ENCODE measurements at places on chromosomes 2 and 18.

GRCh38 chr2:74387346-74387745, 7.2 kb upstream of the DCTN1 start:
- no peak for DNase-seq
- no peaks in the 10 kb centered on the region for H3K27me3 ChIP-seq
- no peak overlapping the region for H3K27ac ChIP-seq
- no peak overlapping the region for H3K4me3 ChIP-seq
- H3K4me1 ChIP-seq = peaks cover 5% of the 10 kb centered on the region

DNA sequence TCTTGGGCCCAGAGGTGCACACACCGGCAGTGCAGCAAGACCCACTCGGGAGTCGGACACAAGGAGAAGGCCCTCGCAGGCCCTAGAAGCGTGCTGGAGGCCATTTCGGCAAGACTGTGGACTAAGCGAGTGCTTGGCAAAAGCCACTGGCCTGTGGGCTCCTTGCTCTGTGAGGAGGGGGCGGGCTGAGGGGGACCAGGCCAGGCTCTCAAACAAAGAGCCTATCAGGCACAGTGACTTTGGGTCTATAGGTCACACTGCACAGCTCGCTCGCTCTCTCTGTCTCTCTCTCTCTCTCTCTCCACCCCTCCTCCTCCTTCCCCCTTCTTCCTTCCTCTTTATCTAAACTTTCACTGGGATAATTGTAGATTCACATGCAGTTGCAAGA, 23.6 kb upstream of the ZCCHC2 start:
- no peaks in the 10 kb centered on the region for H3K4me1 ChIP-seq
- H3K4me3 ChIP-seq = no peak overlapping the region
- no peak for DNase-seq
- H3K27ac ChIP-seq = no peak overlapping the region

DNA sequence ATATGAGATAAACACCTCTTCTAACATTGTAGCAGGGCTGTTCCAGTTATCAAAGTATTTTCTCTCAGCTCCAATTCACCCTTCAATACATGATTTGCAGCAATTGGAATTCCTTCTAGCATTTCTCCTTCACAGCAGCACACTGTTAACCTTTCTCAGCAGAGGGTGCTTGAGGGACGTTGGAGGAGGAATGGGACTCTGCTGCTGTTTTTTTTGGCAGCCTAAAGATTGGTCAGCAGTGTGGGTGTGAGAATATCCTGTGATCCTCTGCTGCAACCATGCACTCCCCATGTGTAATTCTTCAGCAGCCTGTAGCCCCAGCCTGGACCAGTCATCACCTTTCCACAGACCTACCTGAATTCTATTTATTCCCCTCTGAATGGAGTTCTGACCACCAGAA, 1708.9 kb upstream of the CELF4 start:
- no peak overlapping the region for H3K27ac ChIP-seq
- H3K27me3 ChIP-seq = no peaks in the 10 kb centered on the region
- no peak overlapping the region for H3K4me3 ChIP-seq
- DNase-seq = no peak

- peaks cover 34% of the 10 kb centered on the region for H3K4me1 ChIP-seq
- H3K27ac ChIP-seq = no peak overlapping the region
- peaks cover 15% of the 10 kb centered on the region for H3K27me3 ChIP-seq
- DNase-seq = no peak
Measured at GRCh38 chr2:237603718-237604362, 13.3 kb upstream of the RAB17 start.

DNA sequence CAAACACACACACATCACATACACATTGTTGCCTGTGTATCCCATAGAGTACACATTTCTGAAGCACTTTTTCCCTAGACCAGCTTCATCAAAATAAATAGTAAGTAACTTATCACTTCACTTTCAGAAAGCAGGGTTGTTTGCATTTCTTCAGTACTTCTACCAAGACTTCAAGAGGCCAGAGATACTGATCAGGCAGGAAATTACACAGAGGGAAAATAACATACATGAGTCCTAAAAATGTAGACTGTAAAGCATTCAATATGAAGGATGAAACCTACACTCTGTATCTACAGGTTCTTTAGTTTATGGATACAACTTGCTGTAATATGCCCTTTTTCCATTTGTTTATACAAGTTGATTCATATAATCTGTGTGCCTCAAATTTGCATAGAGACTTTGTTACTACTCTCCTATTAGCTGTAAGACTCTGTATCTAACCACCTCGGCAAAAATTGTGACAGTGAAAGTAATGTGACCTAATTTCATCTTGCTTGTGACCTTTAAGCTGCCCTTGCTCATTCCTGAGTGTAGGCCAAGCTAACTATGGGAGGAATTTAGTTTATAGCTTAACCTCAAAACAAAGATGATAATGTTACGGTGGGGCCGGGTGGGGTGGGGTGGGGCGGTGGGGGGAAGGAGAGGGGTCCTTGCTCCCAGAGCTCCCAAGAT, 228.9 kb upstream of the SPOPL start:
- no peaks in the 10 kb centered on the region for H3K36me3 ChIP-seq
- no peak overlapping the region for H3K4me3 ChIP-seq
- peak overlapping the region; percentile 19 for H3K27ac ChIP-seq
- H3K27me3 ChIP-seq = no peaks in the 10 kb centered on the region
- H3K4me1 ChIP-seq = peaks cover 40% of the 10 kb centered on the region
- no peak for DNase-seq

DNA sequence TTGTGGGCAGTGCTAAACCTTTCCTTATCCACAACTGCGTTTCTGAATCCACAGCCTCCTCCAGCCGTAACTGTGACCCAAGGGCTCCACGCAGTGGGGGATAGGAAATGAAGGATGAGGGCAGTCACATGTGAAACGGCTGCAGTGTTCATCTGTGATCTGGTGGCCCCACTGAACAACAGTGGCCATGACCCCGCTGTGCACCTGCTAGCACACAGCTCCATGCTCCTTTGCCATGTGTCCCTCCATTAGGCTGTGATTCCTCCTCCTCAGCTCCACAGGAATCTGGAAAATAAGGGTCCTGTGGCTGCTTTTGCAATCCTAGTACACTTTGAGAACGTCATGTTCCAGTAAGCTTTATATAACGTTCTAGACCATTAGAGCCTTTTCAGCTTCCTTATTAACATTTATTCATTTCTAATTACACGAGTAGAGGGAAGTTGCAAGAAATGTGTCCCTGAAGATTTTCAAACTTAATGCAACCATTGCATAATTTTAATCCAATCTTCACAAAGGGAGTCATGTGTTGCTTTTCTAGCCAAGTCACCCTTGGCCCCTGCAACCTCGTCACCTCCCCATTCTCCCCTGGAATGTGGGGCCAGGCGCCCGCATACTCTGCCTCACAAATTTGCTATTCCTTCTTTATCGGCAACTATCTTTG, 7.1 kb upstream of the NAPG start:
- peaks cover 37% of the 10 kb centered on the region for H3K4me1 ChIP-seq
- no peaks in the 10 kb centered on the region for H3K27me3 ChIP-seq
- peak overlapping the region; percentile 11 for H3K27ac ChIP-seq
- H3K4me3 ChIP-seq = no peak overlapping the region
- no peak for DNase-seq

DNA sequence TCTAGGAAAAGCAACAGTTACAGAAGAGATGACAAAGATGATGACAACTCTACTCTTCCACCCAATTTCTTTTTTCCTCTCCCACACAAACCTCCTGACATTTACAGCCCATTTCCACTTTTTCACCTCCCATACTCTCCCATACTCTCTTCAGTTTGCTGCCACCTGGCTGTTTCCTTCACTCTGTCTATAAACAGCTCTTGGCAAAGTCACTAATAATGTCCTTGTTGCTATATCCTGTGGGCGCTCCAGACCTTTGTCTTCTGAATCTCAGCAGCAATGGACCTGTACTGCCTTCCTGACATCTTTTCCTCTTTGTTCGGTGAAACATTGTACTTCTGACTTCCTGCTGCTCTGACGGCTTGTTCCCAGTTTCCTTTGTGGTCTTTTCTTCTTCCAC, 60.7 kb upstream of the CAVIN2 start:
- H3K4me1 ChIP-seq = peaks cover 5% of the 10 kb centered on the region
- H3K36me3 ChIP-seq = no peaks in the 10 kb centered on the region
- DNase-seq = no peak
- H3K27ac ChIP-seq = no peak overlapping the region

DNA sequence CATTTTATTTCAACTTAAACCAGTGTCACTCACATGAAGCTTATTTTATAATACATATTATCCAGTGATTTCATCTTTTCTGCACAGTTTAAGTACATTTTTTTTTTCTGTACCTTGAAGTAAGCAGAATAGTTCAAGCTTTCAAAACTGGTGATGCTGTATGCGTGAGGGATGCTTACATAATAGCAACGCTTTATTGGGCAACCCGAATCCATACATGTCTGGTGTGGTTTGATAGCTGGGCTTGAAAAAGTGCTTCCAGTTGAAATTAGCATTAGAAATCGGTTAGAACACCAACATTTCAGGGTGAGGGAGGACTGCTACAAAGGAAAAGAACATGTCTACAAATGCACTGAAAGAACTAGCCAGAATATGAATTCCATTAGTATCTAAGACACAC, 117.4 kb downstream of the MBP start:
- no peak for DNase-seq
- peaks cover 6% of the 10 kb centered on the region for H3K4me1 ChIP-seq
- no peak overlapping the region for H3K4me3 ChIP-seq

DNA sequence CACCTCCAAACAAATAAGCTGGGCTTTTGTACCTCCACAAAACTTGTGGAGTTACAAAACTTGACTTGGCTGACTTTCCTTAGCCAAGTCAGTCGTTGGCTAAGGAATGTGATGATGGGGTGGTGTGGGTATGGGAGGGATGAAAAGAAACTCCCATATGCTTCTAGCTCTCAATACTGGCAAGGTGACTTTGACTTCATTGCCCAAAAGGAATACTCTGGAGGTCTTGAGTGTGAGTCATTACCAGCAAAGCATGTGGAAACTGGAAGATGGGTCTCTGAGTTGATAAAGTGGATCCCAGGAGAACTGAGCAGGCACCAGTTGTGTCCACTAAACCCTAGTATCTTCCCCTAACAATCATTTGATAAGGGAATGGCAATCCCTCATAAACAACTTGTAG, 226.7 kb downstream of the GULP1 start:
- no peaks in the 10 kb centered on the region for H3K27me3 ChIP-seq
- H3K27ac ChIP-seq = peak overlapping the region; percentile 88
- no peak overlapping the region for H3K4me3 ChIP-seq

DNA sequence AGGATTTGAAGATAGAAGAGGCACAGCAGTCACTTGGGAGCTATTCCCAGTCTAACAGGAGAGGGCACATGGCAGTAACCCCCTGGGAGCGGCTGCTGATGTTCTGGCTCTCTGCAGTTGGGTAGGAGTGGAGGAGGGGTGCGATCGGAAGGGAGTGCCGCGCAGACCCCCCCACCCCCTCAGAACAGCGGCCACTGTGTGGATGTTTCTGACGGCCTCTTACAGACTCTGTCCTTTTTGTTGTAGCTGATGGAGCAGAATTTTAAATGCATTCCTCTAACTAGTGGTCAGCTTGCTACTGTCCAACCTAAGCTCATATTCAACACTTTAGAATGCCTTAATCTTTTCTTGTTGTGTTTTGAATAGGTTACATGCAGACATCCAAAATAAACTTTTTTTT, 127.9 kb downstream of the AGAP1 start:
- no peak overlapping the region for H3K4me3 ChIP-seq
- H3K36me3 ChIP-seq = peaks cover 2% of the 10 kb centered on the region
- no peak overlapping the region for H3K27ac ChIP-seq
- H3K27me3 ChIP-seq = no peaks in the 10 kb centered on the region
- no peak for DNase-seq

DNA sequence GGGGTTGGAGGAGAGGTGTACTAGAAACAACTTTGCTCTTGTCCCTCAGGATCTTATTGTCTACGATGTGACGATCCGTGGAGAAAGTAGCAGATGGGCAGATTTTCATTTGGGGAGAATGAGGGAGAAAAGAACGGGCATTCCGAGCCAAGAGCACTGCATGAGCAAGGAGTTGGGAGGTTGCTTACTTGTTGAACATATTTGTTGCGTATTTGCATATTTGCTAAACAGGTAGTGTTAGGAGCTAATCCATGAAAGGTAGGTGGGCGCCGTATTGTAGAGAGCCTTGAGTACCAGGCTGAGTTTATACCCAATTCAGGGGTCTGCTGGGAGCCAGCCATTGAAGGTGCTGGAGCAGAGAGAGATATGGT, 490 bp downstream of the BCS1L start:
- peak overlapping the region; percentile 91 for H3K27ac ChIP-seq
- peak overlapping the region; percentile 95 for H3K4me3 ChIP-seq
- peaks cover 6% of the 10 kb centered on the region for H3K36me3 ChIP-seq
- peaks cover 17% of the 10 kb centered on the region for H3K4me1 ChIP-seq
- no peaks in the 10 kb centered on the region for H3K27me3 ChIP-seq

GRCh38 chr2:232776435-232776834, at the start of gene KCNJ13:
TSS of gene KCNJ13 (minus strand) at chr2:232776565. CDS start at chr2:232771362, 5,203 bp downstream.
- peaks cover 6% of the 10 kb centered on the region for H3K36me3 ChIP-seq
- peak within 1 kb of the TSS; percentile 22 for H3K4me3 ChIP-seq
- H3K27ac ChIP-seq = peak within 1 kb of the TSS; percentile 91
- DNase-seq = no peak
- no peaks in the 10 kb centered on the region for H3K27me3 ChIP-seq

GRCh38 chr2:234808907-234809306, 142.9 kb upstream of the SH3BP4 start:
- H3K4me3 ChIP-seq = no peak overlapping the region
- peaks cover 4% of the 10 kb centered on the region for H3K36me3 ChIP-seq
- H3K4me1 ChIP-seq = peaks cover 19% of the 10 kb centered on the region
- peaks cover 22% of the 10 kb centered on the region for H3K27me3 ChIP-seq
- no peak overlapping the region for H3K27ac ChIP-seq

DNA sequence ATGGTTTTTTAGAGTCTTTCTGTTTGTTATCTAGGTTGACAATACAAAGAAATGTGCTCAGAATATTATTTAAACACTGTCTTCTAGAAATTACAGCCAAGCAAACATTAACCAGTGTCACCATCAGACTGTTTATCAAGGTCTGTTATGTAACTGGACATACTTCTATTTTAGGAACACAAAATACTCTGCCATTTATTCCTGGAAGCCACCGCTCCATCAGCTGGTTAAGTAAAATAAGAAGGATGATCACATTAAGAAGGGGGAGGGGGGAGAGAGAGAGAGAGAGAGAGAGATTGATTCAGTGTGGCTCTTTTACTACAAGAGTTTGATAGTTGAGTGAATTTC, 47.9 kb downstream of the MBP start:
- H3K4me1 ChIP-seq = peaks cover 40% of the 10 kb centered on the region
- peaks cover 12% of the 10 kb centered on the region for H3K27me3 ChIP-seq
- no peak overlapping the region for H3K4me3 ChIP-seq
- H3K27ac ChIP-seq = no peak overlapping the region
- DNase-seq = no peak

DNA sequence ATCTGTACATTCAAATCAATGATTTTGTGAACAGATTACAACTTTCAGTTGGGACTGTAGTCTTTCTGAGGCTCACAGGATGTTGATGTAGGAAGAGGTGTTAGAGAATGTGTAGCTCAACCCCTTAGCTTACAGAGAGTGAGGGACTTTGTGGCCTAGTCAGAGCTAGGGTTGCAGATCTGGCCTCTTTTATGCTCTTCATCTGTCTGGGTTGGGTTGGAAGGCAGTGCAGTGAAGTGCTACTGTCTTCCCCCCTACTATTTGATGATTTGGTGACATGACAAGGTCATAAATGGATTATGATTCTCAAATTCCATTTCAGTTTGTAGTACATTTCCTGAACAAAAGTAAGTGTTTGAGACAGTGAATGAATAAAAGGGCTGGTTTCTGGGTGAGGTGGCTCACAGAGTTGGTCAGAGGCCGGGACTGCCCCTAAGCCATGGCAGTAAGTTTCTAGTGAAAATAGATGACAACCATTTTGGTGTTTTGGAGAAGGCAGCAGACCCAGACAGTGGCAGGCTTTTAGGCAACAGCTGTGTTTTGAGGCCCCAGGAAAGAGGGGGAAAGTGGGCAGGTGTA, 21.6 kb downstream of the MAP4K4 start:
- H3K36me3 ChIP-seq = peaks cover 2% of the 10 kb centered on the region
- peaks cover 35% of the 10 kb centered on the region for H3K4me1 ChIP-seq

Measured in mesothelial cell of epicardium (in vitro differentiated cells).